ENCODE measurements at places on chromosomes 5 and 9.
A peak's percentile ranks its signal among the peaks of the same experiment; 100 is the strongest.

DNA sequence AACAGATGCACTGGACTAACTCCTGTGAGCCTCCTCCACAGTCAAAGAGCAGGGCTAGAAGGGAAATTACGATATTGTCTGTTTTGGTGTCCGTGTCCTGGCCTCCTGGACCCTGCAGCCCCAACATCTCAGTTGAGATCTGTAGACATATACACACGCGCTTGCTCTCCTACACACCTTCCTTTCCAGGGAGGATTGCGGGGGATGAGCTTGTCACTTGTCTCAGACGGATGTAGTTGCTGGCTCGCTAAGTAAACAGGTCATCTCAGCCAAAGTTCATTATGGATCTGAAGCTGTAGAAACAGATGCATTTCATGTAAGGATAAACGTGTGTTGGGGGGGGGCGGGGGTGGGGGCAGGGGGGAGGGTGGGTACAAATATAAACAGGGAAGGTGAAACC is 549.3 kb downstream of the CCDC171 start:
- no peak for DNase-seq

DNA sequence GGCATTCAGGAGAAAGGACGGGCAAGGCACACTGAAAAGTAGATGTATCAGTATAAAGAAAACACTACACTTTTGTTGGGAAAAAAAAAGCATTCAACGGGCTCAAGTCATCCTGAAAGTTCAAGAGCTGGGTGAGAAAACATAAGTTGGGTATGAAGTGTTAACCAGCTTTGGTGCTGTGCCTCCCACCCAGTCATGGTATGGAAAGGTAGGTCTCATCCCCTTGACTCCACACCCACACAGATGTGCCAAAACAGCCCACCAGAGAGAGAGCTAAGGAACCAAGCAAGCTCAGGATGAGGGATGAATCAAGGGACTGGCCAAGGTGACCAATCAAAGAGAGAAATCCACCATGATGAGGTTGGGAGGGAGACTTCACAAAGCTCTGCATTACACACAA is 54.7 kb downstream of the ESM1 start:
- no peak for DNase-seq

GRCh38 chr9:3578786-3579185 is 53.0 kb upstream of the RFX3 start:
- no peak for DNase-seq

- no peak for DNase-seq
These were observed 103.1 kb upstream of the IRX4 start for GRCh38 chr5:1985781-1986180.

DNA sequence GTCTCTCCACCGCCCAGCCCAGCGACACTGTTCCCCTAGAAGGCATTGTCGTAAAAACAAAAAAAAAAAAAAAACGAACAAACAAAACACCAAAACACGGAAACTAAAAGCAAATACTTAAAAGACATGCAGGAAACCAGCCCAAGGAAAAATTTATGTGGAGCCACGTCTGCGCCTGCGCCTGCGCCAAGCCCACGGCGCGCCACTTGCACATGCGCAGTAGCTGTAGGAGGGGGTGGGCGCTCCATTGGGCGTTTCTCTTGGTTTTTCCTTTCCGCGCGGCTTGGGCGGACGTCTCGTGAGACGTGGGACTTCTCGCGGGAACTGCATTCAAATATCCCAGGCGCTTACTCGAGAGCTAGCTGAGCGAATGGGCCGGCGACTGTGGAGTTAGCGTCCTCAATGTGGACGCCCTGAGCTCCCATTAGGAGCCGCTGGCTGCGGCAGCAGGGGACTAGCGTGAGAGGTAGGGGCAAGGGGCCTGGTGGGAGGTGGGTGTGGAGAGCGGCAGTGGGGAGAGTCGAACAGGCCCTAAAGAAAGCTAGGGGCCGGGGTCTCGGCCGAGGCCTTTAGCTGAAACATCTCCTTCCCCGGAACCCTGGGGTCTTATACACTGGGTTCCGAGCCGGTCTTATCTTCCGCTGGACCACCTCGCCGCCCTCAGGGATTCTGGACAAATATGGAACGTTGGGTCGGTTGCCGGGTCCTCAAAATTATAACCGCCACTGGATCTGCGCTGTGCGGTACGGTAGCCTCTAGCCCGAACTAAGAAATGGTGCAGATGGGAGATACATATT is at the start of gene SPDL1:
Gene SPDL1 (plus strand): TSS at position 350 of the 797 bp plus-strand sequence. CDS start 4,644 bp downstream, outside the sequence.
- DNase-seq, result peak; percentile 87

- DNase-seq, result no peak
These were observed 556.6 kb downstream of the TLE1 start for GRCh38 chr9:81132796-81133195.

- DNase-seq, result no peak
These were observed 73.1 kb downstream of the RAPGEF1 start for GRCh38 chr9:131666774-131667173.

DNA sequence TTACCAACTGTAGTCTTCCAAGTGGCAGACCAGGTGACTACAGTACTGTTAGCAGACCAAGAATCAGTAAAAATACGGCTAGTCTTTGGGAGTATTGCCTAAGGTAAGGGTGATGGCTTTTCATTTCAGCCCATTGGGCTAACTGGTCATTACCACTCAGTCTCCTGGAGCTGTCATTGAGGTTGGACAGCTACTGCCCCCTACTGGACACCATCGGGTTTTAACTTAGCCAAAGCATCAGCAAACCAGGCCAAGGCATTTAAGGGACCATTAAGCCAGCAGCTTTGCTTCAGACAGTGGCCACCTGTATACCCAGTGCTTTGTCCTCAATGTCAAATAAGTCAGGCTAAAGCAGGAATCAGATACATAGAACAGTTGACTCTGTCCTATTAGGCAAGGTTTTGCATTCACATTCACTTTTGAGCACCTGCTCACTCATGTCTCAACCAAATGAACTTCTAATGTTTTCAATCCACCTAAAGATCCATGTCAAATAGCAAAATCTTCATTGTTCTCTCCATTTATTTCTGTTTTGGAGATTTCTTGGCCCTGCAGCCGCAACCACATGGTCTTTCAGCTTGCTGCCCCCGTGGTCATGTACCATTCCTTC is 117.2 kb downstream of the INVS start:
- DNase-seq, result peak; percentile 31

DNA sequence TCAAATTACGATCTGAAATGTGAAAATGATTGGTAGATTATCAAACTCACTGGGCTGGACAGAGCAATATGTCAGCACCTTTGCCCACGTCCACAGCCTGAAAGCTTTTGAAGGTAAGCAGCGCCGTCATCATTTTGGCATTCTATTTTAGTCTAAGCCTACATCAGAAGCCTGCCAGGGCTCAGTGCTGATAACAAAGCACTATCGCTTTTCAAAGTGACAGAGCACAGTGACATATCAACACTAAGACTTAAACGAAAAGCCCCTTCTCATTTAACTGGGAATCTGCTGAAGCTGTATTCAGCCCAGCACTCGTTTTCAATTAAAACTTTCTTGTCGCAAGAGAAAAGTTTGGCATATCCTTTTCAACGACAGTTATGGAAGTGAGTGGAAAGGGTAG is 1076.3 kb downstream of the PTPRD start:
- no peak for DNase-seq

DNA sequence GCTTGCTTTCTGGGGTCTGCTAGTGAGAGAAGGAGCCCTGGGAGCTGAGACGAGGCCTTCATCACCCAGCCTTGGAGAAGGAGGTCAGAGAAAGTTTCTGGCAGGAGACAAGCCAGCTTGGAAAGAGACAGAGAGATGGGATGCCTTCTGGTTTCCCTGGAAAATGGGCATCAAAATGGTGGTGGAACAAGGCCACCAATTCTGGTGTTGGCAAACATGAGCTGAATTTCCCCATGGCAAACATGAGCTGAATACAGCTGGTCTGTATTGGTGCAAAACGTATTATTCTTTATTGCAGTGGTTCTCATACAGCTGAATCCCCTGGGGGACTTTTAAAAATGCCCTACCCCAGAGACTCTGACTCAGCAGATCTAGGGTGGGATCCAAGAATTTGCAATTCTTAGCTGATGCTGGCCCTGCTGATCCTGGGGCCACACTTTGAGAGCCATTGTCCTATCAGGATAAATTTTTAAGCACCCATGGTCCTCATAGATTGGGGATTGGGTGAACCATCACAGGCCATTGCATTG is 39.1 kb upstream of the S1PR3 start:
- no peak for DNase-seq

- no peak for DNase-seq
These were observed 69.5 kb upstream of the UNC5A start for GRCh38 chr5:176740702-176741496.

GRCh38 chr5:68381909-68382308 is 166.4 kb downstream of the PIK3R1 start:
- DNase-seq, result no peak

DNA sequence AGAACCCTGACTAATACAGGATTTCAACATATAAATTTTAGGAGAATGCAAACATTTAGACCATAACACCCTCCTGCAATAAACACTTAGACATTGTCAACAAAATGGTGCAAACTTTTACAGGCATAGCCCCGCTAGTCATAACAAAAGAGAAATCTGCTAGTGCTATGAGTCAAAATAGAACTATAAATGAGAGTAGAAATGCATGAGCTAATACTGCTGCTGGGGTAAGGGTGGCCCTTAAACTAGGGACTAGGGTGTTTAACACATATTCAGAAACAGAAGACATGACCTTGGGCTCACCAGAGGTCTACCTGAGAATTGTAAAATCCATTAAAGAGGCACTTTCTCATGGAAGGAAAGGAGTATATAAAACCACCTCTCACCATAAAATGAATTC is 131.6 kb downstream of the TLR4 start:
- DNase-seq, result no peak

- peak; percentile 20 for DNase-seq
These were observed 7.9 kb upstream of the ENG start for GRCh38 chr9:127862075-127863011.

DNA sequence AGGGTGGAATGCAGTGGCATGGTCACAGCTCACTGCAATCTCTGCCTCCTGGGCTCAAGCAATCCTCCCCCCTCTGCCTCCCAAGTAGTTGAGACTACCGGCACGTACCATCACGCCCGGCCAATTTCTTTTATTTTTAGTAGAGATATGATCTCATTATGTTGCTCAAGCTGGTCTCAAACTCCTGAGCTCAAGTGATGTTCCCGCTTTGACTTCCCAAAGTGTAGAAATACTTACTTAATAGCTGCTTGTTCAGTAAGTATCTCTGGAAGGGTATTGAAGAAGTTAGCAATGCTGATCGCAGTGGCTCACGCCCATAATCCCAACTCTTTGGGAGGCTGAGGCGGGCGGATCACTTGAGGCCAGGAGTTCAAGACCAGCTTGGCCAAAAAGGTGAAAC is 35.7 kb upstream of the PLIN2 start:
- DNase-seq, result no peak

GRCh38 chr9:21144603-21145002 is 3.0 kb upstream of the IFNW1 start:
- DNase-seq, result no peak

GRCh38 chr5:1330146-1330846 is 14.6 kb downstream of the CLPTM1L start:
- DNase-seq, result no peak

DNA sequence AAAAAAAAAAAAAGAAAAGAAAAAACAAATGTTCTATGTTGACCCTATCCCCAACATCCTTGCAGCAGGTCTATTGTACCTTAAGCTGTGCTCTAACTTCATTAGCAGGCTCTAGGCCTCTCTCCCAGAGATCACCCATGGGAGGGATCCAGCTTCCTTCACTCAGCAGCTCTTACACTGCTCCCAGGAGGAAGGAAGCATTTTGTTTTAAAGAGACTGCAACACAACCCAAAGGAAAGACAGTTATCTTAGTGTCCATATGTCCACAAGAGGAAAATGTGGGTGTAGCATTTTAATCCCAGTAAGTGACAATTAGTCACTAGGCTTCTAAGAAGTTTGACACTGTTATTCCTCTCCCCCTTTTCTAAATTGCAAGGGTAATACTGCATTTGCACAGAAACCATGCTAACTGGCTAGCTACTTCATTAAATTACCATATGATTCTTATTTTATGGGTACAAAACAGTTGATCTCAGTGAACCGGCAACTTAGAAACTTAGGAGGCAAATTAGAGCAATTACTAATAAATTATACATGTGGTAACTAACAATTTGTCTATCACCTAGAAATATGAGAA is 58.8 kb downstream of the MARCHF3 start:
- no peak for DNase-seq

GRCh38 chr5:6652025-6652424 is 18.8 kb downstream of the SRD5A1 start:
- DNase-seq, result no peak

GRCh38 chr5:157607371-157608161 is 32.0 kb upstream of the ADAM19 start:
- DNase-seq, result peak; percentile 48

GRCh38 chr5:10684303-10685086 is 76.5 kb downstream of the DAP start:
- DNase-seq, result no peak

- DNase-seq, result no peak
These were observed 3.1 kb upstream of the RGMB start for GRCh38 chr5:98770209-98770910.

DNA sequence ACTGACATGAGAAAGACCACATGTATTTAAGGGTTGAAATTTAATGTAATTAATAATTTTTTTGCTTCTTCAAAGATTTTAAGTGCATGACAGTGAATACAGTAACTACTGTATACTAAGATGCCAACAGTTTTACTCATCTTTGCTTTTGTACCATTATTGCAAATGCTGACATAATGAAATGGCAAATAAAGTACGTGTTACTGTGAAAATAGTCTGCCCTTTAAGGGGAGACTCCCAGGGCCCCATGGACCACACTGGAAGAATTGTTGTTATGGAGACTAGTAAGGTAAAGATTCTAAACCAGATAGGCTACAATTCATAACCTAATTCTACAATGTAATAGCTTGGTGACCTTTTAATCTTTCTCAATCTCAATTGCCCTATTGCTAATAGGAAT is 84.7 kb downstream of the NR3C1 start:
- no peak for DNase-seq

GRCh38 chr9:84940294-84940693 is 270.8 kb downstream of the NTRK2 start:
- no peak for DNase-seq

DNA sequence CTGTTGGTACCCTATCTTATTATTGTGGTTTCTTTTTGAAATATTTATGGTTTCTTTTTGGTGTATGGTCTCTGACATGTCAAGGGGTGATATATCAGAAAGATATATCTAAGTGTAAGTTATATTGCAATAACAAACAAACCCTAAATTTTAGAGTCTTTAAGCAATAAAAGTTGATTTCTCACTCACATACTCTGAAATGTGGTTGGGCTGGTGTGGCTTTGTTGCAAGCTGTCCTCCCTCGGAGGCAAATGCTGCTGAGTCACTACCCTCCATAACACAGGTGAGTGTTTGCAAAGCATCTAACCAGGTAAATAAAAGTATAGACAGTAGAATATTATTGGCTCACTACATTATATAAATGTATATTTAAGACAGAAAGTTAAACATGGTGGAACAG is 253.2 kb downstream of the CDH18 start:
- no peak for DNase-seq

- no peak for DNase-seq
These were observed 486.6 kb downstream of the ARHGEF28 start for GRCh38 chr5:74112372-74113195.

- no peak for DNase-seq
These were observed 301.6 kb upstream of the PDE4D start for GRCh38 chr5:60195083-60195482.
